ENCODE measurements at places on chromosomes 11 and 22.

GRCh38 chr11:94400839-94401772, at the start of gene GPR83:
GPR83 (minus strand) TSS chr11:94401419; CDS start chr11:94401247, 172 bp downstream.
- no peak for DNase-seq

- peak; percentile 36 for DNase-seq
Observed at GRCh38 chr11:85826116-85826855, 15.3 kb upstream of the SYTL2 start.

DNA sequence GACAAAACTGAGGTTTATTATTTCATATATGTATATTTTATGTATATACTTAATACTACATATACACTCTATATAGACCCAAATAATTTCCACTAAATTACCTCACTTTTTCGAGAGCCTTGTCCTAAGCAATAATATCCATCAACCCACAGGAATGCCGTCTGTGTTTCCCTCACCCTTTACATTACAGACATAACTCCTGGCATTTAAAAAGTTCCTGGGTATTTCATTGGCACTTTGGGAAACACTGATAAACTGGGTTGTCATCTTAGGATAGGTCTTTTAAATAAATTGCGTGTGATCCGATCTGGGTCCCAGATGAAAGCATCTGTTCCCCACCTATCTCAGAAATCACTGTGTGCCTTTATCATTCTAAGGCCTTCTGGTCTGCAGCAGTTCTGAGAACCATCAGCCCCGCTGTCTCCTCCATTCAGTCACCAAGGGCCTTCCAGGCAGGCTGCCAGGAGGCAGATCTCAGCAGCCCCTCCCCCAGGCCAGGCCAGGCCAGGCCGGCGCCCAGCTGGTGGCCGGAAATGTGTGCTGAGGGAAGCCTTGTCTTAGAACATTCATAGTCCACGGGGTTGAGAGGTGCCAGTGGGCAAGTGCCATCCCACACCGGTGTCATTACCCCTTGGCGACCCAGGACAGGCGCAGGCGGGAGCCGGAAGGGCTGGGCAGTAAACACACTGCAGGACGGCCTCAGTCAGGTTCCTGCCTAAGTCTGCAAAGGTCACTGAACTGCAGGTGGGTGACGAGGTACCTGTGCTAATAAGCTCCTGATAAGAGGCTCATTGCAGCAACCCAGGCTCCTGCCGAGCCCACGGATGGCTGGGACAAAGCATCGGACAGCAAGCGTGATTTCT, 3.3 kb downstream of the FGF19 start:
- DNase-seq = peak; percentile 66

DNA sequence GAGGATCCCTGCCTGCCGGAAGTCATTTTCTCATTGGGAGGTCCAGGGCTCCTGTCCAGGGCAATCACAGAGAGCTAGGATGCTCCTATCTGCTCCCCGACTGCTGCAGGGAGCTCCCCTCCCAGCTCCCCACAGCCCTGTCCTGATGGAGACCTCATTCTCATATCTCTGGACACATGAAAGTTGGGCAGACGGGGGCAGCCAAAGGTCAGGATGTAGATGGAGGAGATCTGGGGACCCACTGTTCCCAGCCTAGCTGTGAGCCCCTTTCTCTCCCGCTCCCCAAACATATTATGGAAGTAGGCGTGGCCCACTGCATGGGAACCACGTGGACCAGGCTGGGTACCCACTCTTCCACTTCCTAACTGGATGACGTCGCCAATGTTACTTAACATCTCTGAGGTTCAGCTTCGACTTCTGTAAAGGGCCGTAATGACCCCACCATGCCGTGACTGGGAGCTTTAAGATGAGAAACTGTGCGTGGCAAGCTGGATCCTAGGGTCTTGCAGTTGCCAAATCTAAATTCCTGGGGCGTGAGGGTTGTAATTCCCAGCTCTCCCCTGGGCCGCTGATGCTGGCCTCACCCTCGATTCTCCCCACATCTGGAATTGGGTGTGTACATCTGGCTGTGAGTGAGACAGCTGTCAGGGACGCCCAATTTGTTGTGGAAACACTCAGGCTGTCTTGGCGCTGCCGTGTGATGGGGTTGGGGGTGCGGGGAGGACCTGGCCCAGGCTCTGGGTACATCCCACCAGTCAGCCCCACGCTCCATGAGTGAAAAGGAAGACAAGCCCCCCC, 1.8 kb downstream of the CDC42EP2 start:
- no peak for DNase-seq

GRCh38 chr11:16148301-16148931, 207.9 kb downstream of the SOX6 start:
- DNase-seq = peak; percentile 74

DNA sequence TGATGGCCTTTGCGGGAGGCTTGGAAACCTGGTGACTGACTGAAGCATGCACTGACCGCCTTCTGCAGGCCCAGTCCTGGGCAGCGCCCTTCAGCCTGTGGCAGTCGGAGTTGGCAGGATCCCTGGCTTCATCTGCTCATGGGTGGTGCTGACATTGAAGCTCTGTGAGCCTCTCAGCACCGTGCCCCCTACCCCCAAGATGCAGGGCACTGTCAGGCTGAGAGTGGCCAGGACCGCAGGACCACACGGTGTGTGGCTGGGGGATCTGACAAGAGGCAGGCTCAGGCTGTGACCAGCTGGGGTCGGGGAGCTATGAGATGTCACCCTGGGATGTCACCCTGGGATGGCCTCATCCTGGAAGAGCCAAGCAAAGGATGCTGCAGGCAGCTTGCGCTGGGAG, 32.7 kb downstream of the TBC1D22A start:
- DNase-seq = no peak

DNA sequence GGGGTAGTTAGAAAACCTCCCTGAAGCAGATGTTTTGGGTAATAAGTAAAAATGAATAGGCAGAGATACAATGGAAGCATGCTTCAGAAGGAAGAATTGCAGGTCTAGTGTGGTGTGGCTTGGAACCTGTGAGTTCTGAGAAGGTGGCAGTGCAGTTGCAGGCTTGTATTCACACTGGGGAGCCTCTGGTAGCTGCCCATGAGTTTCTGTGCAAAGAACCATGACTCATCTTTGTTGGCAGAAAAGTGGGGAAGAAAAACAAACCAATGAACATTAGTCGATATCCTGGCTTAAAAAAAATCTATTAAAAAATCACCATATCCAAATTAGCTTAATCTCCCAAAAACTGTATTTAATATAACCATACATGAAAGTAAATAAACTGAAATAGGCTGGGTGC, 232.6 kb downstream of the FAT3 start:
- no peak for DNase-seq

DNA sequence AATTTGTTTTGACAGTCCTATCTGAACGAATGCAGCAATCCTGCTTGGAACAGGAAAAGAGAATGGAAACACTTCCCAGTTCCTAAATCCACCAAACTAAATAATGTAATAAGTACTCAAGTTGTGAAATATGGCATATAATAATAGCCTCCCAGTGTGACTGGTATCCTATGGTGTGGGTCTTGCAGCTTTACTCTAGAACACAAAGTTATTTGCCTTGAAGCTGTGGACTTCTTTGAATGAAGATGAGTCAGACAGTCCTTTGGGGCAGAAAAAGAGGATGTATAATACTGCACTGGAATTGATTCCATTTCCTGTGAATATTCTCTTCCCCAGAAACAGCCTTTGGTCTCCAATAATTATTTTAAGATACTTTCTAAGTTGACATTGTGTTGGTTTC, 887.0 kb downstream of the KCNA4 start:
- DNase-seq = no peak
